ENCODE measurements at places on chromosomes 7 and 10.

GRCh38 chr10:56728349-56728748, 367.3 kb upstream of the ZWINT start:
- DNase-seq = no peak

GRCh38 chr10:124609698-124610097, 134.5 kb downstream of the FAM53B start:
- DNase-seq = no peak

DNA sequence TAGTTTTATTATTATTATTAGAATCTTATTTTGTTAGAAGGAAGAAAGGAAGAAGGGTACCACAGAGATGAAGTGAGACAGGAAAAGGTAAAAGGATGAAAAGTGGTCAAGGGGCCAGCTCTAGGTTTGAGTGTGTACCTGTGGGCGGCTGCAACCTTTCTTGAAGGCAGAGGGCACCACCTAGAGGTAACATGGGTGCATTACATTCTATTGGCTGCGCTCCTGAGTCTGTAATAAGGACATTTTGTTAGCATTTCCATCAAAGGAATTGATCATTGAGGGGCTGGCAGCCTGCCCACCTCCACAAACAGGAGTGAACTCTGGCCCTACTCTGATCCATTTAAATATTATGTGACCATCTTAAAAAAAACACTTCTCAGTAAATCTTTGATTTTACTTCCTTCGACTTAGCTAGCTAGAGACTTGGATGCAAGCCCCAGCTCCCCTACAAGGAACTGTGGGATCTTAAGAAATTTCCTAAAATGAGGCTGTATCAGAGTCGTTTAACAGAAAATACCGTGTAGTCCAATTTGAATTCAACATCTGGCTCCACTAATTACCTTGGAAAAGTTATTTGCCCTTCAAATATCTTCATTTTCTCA, 610.4 kb downstream of the IPMK start:
- peak; percentile 28 for DNase-seq

- DNase-seq = no peak
These were observed 812 bp upstream of the IDE start for GRCh38 chr10:92574548-92575261.

DNA sequence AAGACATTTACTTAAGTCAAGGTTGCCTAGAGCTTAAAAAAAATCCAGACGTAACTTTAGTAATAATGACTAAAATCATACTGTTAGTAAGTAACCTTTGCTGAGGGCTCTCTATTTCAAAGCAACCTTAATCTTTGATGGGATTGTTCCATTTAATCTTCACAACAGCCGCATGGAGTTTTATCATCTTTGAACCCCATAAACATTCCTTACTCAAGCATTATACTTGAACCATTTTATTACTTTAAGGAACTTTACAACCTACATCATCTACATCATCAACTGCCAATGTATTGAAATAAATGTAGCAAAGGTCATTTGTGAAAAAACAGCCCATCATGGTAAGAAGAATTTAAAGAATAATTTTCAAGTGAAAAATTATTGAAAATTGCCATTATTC, 22.9 kb upstream of the CACNB2 start:
- no peak for DNase-seq

DNA sequence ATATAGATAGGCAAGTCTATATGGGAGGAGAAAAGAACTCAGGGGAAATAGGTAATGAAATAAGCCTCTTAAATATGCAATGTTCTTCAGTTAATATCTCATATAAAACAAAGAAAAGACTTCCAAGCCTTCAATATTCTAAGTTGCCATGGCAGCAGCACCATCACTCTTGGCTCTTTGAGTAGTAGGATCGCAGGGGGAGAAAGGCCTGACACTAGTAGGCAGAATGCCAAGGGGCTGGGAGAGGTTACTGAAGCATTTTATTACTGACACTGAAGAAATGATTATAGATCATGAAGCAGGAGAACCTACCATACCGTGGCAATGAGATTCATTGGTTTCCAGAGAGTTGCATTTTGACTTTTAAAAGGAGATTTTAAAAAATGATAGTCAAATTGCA, 193.9 kb downstream of the NXPH1 start:
- no peak for DNase-seq

- no peak for DNase-seq
These were observed 55.6 kb upstream of the LBX1 start for GRCh38 chr10:101284744-101285463.

GRCh38 chr10:53886325-53887300, 914.4 kb downstream of the PCDH15 start:
- DNase-seq = no peak

- no peak for DNase-seq
These were observed 232.3 kb upstream of the KLF6 start for GRCh38 chr10:4017336-4017735.

DNA sequence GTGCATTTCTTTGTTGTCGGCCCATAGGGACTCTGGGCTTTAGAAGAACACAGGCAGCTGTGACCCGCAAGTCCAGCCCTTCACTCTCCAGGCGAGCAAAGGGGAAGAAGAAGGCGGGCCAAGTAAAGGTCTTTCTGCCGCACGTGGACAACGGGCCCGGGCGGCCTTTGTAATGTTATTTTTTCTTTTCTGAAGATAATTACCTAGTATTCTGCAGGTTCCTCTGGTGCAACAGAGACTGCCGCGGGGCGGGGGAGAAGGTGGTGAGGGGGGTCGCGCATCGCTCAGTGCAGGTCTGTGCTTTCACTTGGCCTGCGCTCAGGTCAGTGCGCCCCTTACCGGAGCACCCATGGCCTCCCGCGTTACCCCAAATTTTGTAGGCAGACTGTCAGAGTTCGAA, 7.1 kb upstream of the TBX20 start:
- DNase-seq = no peak

GRCh38 chr7:129680400-129680799, 68.9 kb downstream of the NRF1 start:
- DNase-seq = no peak

DNA sequence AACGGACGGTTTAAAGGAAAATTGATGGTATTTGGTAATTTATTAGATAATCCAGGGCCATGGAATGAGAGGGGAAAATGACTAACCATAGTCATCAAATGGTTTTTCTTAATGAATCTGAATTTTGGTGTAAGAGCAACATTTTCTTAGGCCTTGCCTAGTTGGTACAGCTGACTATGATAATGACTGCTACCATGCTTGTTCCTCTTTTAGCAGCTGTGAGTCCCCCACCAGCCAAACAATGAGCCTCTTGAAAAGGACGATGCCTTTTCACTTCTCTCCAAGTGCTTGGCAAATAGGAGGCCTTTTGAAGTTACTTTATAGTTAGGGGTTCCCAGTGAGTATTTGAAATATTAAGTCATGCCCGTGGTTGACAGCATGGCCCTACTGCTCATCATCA, 53.0 kb downstream of the TRUB1 start:
- no peak for DNase-seq

- DNase-seq = no peak
These were observed 819 bp upstream of the TRIM4 start for GRCh38 chr7:99920149-99920548.

GRCh38 chr7:72335561-72336381, 76.4 kb downstream of the CALN1 start:
- no peak for DNase-seq

DNA sequence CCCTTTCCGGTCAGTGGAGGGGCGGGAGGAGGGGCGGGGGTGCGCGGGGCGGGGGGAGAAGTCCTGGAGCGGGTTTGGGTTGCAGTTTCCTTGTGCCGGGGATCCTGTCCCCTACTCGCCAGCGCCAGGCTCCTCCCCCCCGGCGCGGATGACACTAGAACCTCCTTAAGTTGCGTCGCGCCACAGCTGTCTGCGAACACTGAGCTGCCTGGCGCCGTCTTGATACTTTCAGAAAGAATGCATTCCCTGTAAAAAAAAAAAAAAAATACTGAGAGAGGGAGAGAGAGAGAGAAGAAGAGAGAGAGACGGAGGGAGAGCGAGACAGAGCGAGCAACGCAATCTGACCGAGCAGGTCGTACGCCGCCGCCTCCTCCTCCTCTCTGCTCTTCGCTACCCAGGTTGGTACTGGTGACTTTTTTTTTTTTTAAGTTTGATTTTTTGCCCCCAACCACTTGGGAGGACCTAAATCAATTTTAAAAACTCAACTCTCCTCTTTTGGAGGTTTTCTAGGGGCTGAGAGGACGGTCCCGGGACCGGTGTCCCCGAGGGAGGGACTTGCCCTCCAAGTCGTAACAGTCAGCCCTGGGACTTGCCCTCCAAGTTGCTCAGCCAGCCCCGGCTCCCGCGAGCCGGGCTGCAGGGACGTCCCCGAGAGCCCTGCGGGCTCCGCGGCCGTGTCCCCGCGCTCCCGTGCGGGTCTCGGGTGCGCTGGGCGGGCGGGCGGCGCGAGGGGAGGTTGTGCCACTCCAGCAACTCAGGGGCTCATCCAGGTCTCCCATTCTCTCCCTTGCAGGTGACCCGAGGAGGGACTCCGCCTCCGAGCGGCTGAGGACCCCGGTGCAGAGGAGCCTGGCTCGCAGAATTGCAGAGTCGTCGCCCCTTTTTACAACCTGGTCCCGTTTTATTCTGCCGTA, at the start of gene GATA3:
Gene GATA3 (plus strand): TSS at position 195 of the 914 bp plus-strand sequence. CDS start 968 bp downstream, outside the sequence.
- peak; percentile 64 for DNase-seq

DNA sequence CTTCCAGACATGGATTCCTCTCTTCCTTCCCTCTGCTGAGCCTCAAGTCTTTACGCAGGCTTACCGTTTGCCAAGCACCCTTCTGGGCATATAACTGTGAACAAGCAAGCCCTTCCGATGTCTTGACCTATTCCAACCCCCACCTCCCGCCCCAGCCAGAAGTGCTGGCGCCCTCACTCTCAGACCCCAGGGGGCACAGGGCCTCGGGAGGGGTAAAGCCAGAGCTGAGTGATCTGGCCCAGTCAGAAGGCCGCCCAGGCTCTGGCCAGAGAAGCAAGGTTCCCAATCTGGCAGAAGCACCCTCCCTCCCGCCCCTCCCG, 1.2 kb downstream of the PRRT4 start:
- DNase-seq = peak; percentile 35

DNA sequence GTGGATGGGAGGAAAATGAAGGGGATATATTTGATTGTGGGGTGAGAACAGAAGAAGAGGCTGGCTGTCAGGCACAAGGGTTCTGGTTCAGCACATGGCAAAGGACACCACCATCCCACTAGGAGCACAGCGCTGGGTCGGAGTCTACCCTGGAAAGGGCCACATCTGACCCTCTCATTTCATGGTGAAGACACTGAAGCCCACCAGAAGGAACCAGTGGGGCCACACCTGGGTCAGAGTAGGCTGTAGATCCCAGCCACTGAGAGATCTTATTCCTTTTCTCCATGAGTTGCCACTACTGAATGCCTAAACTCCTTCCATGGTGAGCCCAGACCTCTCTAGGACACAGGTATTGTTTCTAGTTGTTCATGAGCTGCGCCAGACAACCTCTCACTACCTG, 25.8 kb downstream of the SFTPD start:
- DNase-seq = no peak

- DNase-seq = no peak
These were observed 117.1 kb downstream of the ICA1 start for GRCh38 chr7:8144856-8145255.

GRCh38 chr7:124072603-124073309, 39.9 kb upstream of the TMEM229A start:
- no peak for DNase-seq

GRCh38 chr10:4450981-4451908, 374.8 kb upstream of the AKR1E2 start:
- DNase-seq = no peak

DNA sequence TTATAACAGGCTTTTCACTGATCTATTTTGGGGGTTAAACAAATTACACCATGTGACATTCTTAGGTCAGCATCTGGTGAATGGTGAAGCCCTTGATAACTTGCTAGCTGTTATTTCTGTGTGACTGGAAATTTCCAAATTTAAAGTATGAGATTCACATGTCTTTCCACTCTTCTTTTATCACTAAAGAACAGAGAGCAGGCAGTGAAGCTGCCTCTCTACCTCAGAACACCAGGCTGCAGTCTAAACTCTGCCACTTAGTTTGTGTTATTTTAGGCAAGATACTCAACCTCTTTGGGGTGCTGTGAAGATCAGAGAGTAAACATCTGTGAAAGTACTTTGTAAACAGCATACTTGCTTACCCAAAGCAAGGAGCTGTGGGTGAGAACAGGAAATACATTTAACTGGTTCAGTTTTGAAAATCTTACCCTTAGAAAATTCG, 15.5 kb upstream of the SP4 start:
- no peak for DNase-seq

DNA sequence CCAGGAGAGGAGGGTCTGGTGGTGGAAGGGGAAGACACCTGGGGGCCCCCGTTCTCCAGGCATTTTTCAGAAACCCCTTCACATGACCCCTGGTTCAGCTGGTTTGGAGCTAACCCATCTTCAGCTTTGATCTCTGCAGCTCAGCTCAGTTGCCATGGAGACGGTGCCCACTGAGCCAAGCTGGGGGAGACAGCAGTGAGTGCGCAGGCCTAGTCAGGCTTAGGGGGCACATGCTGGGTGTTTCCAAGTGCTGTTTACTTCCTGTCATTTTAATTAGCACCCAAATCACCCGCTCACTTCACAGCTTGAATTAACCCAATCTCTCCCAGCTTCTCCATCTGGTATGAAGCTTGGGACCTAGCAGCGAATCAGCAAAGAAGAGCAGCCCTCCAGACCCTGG, 9.0 kb downstream of the SPOCK2 start:
- DNase-seq = no peak
